Aorta (tissue), 5 donors: ENCODE measurements at places on chromosomes 7 and 10. TPM values are rescaled to one million over a fixed set of nuclear protein-coding genes. Genes with fewer than 3 reads are reported as not detected.

The CYP2C19 gene
- not detected for total RNA-seq

DNA sequence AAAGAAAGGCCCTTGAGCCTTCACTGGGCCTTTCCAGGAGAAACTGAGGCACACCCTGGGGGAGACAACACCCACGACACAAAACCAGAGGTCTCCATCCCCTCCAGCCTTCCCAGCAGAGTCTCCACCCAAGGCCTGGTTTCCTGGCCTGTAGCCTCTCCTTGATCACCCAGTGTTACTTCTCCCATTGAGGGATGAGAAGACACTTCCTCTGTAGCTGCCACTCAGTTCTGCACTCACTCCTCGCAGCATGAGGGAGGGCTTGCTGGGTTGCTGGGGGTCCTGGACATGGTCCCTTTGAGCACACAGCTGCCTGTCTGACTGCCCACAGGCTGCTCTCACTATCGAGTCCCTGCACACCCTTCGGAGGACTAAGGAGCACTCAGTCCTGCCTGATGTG is 438.1 kb upstream of the FOXK1 start:
- no peaks in the 10 kb centered on the region for H3K27me3 ChIP-seq
- H3K27ac ChIP-seq, result no peak overlapping the region
- H3K36me3 ChIP-seq, result peaks cover 10% of the 10 kb centered on the region
- no peaks in the 10 kb centered on the region for H3K4me1 ChIP-seq
- H3K4me3 ChIP-seq, result no peak overlapping the region

DNA sequence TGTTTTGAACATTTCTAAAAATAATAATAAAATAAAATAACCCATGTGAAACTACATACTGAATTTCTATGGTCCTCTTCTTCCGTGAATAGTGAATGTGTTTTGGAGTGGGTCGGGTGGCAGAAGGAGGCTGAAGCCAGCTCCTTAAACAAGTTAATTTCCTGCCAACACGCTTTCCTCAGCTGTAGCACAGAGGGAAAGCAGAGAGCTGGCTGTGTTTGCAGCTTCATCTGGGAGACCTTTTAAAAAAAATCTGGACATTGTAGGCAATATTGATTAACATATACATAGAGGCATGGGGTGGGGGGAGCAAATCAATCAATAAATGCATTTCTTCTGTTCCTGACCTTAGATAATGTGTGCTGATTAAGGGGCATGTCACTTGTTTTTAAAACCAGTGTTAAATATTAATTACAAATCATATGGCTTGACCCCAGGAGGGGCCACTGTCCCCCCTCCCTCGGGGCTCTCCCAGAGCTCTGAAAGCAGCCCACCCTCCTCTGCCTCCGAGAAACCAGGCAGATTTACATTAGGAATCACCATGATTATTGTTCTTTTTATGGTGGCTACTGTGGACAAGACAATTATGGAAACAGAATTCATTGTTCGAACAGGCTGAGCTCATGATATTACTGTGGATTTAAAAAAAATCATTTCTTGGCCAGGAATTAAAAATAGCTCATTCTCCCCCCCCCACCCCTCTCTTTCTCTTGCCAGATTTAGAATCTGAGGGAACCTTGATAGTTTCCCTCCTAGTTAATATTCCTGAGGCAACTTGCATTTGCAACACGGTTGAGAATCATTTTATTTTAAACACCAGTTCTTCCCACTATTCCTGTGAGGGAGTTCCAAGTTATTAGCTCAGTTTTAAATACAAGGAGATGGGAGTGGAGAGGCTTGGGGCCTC is 100.5 kb upstream of the CARD11 start:
- no peak overlapping the region for H3K27ac ChIP-seq
- H3K4me1 ChIP-seq, result no peaks in the 10 kb centered on the region
- no peaks in the 10 kb centered on the region for H3K27me3 ChIP-seq
- no peaks in the 10 kb centered on the region for H3K36me3 ChIP-seq
- no peak overlapping the region for H3K4me3 ChIP-seq

The ANXA8 gene
- 0.27 TPM for total RNA-seq

The ABCF2 gene
- 15.8 TPM for total RNA-seq

DNA sequence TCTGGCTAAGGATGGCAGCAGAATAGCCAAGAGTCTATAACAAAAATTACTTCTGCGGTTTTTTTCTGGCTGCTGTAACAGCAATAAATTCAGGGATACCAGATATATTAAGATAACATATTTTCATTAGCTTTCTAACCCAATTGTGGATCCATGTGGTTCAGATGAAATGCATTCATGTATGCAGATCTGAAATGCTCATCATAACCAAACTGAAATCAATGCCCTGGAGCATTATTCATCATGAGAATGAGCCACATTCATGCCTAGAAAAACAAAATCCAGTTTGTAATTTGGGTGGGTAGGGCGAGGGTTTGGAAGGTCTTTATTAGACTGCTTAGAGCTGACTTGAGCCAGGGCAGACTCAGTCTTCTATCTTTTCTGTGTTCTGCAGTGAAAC is 69.8 kb upstream of the SEMA3A start:
- H3K27ac ChIP-seq, result no peak overlapping the region
- no peaks in the 10 kb centered on the region for H3K4me1 ChIP-seq
- no peak for DNase-seq
- H3K36me3 ChIP-seq, result no peaks in the 10 kb centered on the region
- no peak overlapping the region for H3K4me3 ChIP-seq

DNA sequence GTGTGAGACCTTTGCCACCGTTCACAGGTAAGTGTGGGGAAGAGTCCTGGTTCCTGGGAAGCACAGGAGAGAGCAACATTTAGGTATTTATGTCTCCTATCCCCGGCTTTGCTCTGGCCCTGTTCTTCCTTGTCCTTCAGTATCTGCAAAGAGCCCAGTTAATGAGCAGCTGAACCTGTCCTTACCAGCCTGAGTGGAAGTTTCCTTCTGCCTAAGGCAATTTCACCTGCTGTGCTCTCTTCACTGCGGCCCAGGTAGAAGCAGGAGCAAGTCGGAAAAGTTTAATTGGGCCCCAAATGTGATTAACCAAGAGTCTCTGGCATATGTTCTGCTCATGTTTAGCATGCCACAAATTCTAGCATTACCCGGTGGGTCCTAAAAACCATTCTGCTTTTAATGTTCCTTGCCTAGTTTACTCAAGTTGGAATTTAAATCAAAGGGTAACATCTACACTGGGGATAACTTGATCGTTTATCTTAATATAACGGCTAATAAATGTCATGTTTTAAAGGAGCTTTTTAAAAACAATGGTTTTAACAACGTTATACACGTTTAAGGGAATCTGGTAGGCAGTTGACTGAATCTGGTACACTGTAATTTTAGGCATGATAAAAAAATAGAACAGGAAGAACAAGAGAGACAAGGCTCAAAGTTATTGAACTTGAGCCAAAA is 817.1 kb downstream of the TYW1 start:
- no peak for DNase-seq
- no peaks in the 10 kb centered on the region for H3K27me3 ChIP-seq
- H3K4me3 ChIP-seq, result no peak overlapping the region
- H3K27ac ChIP-seq, result no peak overlapping the region
- H3K4me1 ChIP-seq, result no peaks in the 10 kb centered on the region

DNA sequence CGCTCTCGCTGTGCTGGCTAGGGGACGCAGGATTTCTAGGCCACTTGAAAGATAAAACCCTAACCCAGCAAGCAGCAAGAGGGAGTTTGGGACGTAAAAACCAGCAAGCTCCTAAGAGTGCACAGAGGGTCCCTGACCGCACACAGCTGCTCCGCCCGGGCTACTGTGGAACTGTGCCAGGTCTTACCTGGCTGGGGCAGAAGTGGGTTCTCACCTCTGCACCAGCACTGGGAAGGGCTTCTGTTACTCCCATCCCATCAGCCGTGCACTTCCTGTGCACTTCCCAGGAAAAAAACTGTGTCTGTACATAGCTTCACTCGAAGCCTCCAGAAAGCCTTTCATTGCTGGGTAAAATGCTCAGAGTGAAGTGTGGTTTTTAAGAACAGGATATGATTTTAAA is 45.9 kb upstream of the PTF1A start:
- no peak overlapping the region for H3K27ac ChIP-seq
- no peaks in the 10 kb centered on the region for H3K36me3 ChIP-seq
- H3K4me3 ChIP-seq, result no peak overlapping the region
- no peaks in the 10 kb centered on the region for H3K27me3 ChIP-seq

DNA sequence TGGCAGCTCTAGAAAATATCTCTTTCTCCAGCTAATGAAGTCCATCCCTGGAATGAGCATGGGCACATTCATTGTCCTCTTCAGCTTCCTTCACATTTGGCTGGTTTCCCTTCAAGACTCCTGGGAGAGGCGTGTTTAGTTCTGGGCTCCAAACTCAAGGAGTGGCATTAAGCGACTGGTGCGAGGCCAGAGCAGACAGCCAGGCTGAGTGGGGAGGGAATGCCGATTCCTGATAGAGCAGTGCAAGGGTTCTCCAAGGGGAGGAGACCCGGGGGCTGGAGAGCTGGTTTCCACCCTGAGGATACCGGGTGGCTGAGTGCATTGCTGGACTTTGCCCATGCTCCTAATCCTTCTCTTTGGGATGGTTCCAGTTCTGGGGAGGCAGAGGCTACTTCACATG is 372.1 kb downstream of the RPS24 start:
- DNase-seq, result peak; percentile 67
- no peaks in the 10 kb centered on the region for H3K36me3 ChIP-seq
- no peak overlapping the region for H3K27ac ChIP-seq
- no peaks in the 10 kb centered on the region for H3K4me1 ChIP-seq

- no peak for DNase-seq
- peaks cover 11% of the 10 kb centered on the region for H3K36me3 ChIP-seq
- H3K4me1 ChIP-seq, result no peaks in the 10 kb centered on the region
- no peaks in the 10 kb centered on the region for H3K27me3 ChIP-seq
Measured at GRCh38 chr7:39696631-39697030, 73.3 kb downstream of the RALA start.

DNA sequence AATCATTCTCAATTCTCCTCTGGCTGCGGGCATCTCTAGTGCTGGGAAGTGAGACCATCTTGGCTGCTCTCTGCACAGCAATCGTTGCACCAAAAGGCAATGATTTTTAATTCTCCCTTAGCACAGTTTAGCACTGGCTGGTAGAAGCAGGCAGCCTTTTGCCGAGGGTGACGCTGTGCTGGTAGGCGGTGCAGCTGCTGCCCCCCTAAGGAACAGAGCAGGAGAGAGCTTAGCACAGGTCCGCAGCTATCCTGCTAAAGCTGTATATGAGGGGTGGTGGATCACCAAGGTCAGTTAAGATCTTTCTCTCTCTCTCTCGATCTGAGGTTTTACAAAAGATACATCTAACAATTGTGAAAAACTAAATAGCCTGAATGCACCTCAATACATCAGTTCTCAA is 390.1 kb downstream of the GATA3 start:
- no peak overlapping the region for H3K4me3 ChIP-seq
- peaks cover 1% of the 10 kb centered on the region for H3K27me3 ChIP-seq
- no peak overlapping the region for H3K27ac ChIP-seq
- H3K4me1 ChIP-seq, result no peaks in the 10 kb centered on the region

DNA sequence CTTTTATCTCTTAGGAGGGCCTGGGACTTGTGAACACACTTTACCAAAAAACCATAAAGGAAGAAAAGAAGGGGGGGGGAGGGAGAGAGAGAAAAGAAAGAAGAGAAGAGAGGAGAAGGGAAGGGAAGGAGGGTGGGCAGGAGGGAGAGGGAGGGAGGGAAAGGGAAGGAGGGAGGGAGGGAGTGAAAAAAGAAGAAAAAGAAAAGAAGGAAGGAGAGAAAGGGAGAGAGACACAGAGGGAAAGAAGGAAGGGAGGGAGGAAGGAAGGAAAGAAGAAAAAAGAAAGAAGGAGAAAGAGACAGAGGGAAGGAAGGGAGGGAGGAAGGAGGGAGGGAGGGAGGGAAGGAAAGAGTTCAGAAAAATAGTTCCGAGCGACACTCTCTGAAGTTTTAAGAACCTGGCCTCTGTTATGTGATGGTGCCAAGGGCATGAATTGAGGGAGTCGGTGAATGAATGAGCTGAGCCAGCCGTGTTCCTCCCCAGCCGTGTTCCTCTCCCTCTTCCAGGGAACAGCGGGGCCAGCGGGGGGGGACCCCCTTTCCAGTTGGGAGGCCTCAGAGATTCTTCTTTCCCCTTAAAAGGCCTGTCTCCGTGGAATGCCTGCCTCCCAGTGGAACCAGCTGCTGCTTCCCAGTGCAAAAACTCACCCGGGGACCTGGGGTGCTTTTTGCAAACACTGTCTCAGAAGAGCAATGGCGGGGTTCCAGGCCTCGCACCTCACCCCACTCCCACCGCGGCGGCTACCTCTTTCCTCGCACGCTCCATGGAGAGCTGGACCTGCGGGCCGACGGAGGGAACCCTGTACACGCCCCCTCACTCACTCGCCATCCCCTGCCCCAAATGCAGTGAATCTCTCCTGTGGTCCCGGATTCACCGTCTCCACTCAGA is 84.1 kb downstream of the FOXL3 start:
- H3K36me3 ChIP-seq, result no peaks in the 10 kb centered on the region
- H3K27me3 ChIP-seq, result no peaks in the 10 kb centered on the region
- peak; percentile 69 for DNase-seq
- H3K27ac ChIP-seq, result no peak overlapping the region
- no peaks in the 10 kb centered on the region for H3K4me1 ChIP-seq
